Putamen (tissue), 1 donor: ENCODE measurements at places on chromosomes 6 and 20.

DNA sequence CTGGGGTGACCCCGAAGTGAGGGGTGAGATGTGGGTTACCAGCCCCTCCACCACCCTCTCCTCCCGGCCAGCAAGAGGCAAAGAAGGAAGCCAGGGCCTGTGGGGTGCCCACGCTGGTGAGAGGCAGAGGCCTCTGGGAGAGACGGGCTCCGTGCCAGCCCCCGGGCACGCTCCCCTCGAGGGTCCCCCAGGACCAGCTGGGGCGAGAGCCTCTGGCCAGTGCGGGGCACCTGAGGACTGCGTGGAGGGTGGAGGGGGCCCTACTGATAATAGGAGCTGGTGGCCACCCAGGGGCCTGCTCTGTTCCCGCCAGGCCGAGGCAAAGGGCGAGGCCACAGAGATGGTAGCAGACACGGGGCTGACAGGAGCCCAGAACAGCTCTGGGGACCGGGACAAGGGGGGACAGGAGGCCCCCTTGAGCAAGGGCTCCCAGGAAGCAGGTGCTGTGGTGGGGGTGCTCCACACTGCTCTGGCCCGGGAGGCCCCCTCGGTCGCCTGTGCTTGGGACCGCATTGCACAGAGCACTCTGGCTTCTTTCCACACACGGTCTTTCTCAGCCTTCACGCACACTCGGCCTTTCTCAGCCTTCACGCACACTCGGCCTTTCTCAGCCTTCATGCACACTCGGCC, 226.9 kb downstream of the TTLL2 start:
- no peak for DNase-seq

DNA sequence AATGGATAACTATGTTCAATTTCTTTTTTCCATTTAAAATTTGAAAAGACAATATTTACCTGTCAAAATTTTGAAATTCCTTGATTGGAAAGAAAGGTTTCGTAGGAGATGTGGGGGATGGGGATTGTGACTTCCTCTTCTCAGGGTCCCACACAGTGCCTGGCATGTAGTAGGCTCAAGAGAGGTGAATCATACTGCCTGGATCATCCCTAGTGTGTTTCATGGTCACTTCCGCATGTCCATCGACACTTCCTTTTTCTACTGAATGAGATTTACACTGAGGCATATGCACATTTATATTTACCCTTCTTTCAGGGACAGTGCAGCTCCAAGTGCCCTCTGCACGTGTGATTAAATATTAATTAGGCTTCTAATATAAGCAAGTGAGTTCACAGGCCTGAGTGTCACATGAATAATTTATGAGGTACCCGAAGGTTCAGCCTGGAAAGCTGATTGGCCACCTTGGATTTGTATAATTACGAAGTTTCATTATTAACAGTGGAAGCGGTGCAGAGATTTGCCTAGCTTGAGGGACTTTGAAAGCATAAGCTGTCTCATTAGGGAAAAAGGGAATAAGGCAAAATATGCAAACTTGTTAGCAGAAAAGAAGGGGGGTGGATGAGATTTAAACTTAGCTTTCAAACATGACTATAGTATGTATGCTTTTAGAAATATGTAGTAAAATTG, 177.5 kb upstream of the MMS22L start:
- DNase-seq: no peak

GRCh38 chr6:79868098-79868722, 79.1 kb downstream of the ELOVL4 start:
- DNase-seq: peak; percentile 70

GRCh38 chr6:35448191-35448590, 3.9 kb upstream of the FANCE start:
- no peak for DNase-seq

DNA sequence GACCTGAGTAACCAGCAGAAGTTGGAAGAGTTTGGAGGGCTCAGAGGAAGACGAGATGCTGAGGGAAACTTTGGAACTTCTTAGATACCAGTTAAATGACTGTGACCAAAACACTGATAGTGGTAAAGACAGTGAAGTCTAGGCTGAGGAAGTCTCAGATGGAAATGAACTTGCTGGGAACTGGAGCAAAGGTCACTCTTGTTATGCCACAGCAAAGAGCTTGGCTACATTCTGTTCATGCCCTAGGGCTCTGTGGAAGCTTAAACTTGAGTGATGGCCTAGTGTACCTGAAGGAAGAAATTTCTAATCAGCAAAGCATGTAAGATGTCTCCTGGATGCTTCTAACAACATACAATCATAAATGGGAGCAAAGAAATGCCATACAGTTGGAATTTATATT, 24.7 kb downstream of the WDR27 start:
- DNase-seq: no peak

GRCh38 chr20:58194175-58194791, 34.2 kb downstream of the ANKRD60 start:
- no peak for DNase-seq

DNA sequence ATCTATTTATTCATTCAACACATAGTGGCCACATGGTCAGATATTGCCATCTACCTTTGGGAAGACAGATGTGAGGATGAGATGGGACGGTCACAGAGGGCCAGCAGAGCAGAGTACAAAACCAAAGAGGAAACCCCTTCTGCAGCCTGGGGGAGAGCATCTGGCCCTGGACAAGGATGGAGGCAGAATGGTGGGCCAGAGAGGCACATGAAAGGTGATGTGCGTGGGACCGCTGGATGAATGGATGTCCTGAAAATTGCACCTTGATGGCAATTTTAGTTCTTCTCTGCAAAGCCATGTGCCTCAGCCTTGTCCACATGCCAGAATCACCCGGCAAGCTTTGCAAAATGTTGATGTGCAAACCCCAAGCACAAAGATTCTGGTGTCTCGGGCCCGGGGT, 77.4 kb upstream of the CD93 start:
- no peak for DNase-seq
